Activated CD8-positive, alpha-beta memory T cell treated with anti-CD3 and anti-CD28 coated beads for 1 hour (primary cell): ENCODE measurements at places on chromosomes 5 and 9.

GRCh38 chr5:32355686-32356085 is 42.9 kb upstream of the MTMR12 start:
- DNase-seq: no peak

- no peak for DNase-seq
These were observed 94.9 kb upstream of the ACOT12 start for GRCh38 chr5:81488862-81489261.

DNA sequence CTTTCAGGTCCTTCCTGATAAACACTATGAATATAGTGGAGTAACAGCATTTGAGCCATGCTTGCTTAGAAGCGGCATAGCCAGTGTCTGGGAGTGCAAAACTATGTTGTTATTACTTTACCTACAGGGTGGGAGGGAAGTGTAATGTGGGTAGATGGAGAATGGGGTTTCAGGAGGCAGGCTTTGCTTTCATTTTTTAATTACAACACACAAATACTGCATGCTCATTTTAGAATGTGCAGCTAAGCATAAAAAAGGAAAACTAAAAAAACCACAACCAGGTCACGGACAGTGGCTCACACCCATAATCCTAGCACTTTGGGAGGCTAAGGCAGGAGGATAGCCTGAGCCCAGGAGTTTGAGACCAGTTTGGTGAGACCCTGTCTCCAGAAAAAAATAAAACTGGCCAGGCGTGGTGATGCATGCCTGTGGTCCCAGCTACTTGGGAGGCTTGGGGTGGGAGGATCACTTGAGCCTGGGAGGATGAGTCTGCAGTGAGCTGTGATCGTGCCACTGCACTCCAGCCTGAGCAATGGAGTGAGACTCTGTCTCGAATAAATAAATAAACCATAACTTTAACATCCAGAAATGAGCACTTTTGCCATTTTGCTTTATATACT is 20.2 kb downstream of the HAVCR1 start:
- DNase-seq: no peak

DNA sequence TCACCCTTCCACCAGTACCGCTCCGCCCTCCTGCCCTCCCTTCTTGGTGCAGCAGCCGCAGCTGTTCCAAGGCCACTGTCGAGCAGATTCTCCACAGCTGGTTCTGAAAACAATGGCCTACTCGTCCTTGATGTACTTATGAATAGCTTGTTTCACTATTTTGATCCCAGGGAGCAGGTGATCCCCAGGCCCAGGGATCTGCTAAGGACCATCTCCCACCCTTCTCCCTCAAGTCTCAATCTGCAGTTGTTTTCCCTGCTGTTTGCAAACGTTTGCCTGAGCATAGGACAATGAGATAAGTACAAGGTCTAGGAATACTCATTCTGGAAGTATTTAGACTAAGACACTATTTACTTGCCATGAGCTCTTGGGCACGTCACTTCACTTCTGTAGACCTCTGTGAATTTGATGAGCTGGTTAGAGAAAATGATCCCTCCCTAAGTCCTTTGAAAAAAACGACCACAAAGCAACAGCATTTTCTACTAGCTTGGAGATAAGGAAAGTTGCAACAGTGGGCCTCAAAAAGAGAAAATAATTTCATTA is 1.8 kb downstream of the LURAP1L start:
- DNase-seq: no peak

GRCh38 chr5:140221697-140222223 is 46.8 kb downstream of the CYSTM1 start:
- no peak for DNase-seq

DNA sequence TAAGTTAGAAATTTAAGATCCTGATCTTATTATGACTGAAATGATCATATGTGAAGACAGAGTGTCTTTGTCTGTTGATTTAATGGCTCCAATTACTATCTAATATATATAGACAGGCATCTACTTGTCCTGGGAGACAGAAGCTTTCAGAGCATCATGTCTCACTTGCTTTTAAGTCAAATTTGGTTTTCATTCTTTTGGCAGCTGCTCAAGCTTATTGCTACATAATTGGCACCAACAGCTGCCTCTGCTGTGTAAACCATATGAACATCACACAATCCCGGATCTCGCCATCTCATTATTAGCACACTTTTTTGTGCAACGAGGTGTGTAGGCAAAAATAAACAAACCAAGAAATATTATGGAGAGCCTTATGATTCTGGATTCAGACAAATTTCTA is 1717.9 kb downstream of the EFNA5 start:
- DNase-seq: no peak

- DNase-seq: no peak
These were observed 65.3 kb downstream of the FAM174A start for GRCh38 chr5:100600298-100600994.

GRCh38 chr5:4862500-4862899 is 277.6 kb upstream of the ADAMTS16 start:
- DNase-seq: no peak

- DNase-seq: no peak
These were observed 22.7 kb upstream of the UGCG start for GRCh38 chr9:111873901-111874300.

GRCh38 chr5:177103523-177104253 is 17.0 kb downstream of the FGFR4 start:
- no peak for DNase-seq

- no peak for DNase-seq
These were observed 345.7 kb downstream of the SPATA31D1 start for GRCh38 chr9:82334286-82334685.
